ENCODE measurements at places on chromosomes 1 and 21.

DNA sequence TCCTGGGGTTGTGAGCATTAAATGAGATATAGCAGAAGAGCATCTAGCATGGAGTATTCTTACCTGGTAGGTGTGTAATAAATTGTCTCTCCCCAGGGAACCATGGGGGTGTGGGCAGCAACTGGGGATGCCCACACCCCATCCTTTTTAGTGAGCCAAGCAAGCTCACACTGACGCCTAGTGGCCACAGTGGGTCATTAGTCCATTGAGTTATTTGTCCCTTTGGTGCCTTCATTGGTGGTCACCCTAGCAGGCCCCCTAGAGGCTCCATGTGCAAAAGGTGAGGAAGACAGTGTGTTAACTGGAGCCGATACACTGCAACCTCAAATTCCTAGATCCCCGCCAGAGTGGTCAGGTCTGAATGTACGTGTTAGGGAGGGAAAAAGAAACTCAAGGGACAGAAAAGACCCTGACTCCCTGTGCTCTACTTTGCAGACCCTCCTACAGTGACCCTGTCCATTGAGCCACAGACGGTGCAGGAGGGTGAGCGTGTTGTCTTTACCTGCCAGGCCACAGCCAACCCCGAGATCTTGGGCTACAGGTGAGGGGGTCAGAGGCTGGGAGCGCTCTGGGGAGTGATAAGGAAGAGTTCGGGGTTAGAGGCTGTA is 93.3 kb upstream of the CD1D start:
- peak; percentile 63 for DNase-seq

DNA sequence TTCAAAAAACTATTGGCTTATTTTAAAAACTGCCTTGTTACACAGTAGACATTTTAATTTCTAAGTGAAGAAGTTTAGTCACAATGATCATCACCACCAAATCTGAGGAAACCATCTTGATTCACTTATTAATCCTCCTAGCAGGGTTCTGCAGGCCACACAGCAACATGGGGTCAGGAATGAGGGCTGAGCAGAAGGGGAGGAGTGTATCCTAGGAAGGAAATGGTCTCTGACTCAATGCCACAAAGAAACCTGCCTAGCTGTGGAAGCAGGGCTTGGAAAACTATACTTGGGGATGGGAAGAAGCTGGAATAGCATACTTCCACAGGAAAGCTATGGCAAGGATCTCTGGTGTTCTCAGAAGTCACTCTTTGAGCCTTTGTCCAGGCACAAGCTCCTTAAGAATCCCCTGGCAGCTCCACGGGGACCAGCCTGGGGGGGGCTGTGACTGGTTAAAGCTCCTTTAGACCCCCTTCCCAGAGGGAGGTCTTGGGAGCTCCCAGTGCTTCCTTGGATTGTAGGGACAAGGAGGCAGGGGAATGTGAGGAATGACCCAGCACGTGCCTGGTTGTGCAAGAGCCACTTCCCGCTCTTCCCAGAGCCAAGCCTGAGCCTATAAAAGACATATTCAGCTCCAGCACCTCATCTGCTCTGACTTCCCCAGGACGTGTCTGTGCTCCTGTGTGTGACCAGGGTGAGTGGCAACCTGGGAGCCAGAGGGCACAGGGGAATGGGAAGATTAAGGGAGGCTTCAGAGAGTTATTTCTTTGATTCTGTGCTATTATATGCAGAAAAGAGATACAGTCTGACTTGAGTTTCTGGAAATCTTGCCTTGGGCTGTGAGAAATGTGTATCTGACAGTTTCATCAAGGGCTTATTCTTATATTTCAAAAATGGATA is at the start of gene LCE2A:
LCE2A (plus strand) TSS at position 645 of the 900 bp plus-strand sequence. CDS start 557 bp downstream, outside the sequence.
- DNase-seq, result peak; percentile 36

GRCh38 chr21:35573472-35574374 is 486.6 kb downstream of the SETD4 start:
- no peak for DNase-seq

DNA sequence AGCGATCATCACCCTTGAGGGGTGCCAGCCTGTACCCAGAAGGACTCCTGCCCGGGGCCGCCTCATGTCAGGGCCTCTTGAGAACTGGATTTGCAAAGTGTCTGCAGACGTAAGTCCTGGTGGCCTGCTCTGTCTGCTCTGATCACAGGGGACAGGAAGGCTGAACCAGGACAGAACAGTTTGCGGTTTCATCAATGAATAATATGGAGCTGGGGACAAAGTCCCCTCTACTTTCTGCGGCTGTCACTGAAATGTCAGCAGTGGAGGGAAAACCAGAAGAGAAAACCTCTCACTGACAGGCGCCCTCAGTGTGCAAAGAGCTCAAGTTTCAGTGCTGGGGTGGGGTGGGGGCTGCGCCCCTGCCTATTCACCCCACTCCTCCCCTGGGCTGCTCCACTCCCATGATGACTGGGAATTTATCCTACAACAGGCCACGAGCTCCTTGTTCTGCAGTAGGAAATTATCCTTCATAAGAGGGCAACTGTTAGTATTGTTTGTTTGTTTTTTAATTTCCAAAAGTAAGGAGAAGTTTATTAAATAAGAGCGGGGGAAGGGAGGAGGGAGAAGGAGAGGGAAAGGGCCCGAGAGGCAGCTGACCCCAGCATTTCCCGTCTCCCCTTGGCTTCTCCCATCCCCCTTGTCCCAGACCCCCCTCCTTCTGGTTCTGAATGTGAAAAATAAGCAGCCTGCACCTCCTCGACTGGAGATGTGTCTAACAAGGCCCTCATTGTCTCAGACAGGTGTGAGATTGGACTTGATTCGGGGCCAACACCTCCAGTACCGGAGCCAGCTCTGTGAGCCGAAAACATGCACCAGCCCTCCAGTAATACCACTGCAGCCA is 149.2 kb downstream of the CLIC6 start:
- DNase-seq, result no peak

GRCh38 chr1:47709872-47710231 is 272.0 kb downstream of the FOXD2 start:
- no peak for DNase-seq

DNA sequence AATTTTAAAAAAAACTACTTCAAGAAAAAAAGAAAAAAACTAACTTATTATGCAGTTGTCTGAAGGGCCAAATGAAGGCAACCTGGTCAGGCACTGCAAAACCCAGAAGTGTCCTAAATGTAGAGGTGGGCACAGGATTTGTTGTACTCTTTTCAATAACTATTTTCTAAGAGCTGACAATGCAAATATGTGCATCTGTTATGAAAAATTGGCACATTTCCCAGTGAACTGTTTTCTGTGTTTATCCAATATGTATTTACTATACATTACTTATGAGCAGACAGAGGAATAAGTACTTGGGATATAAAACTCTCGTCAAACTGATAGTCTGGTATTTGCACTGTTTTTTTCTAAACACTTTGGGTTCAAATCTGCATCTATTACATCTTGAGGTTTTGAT is 188.0 kb upstream of the C21orf91 start:
- no peak for DNase-seq

DNA sequence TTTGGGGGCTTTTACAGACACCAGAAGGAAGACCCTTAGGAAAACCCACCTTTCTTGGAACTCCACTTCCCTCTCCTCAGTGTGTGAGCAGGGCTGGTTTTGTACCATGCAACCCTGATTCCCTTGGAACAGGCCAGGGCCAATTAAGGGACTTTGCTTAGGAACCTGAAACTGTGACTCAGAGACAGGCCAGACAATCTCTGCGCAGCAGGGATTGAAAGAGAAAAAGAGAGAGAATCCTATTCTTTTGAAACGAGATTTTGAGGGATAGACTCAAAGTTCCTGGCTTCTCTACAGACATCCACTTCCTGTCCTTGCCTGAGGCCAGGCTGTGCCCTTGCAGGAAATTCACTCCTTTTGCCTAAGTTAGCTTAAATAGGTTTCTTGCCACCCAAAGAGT is 23.1 kb upstream of the C1orf198 start:
- DNase-seq, result no peak

DNA sequence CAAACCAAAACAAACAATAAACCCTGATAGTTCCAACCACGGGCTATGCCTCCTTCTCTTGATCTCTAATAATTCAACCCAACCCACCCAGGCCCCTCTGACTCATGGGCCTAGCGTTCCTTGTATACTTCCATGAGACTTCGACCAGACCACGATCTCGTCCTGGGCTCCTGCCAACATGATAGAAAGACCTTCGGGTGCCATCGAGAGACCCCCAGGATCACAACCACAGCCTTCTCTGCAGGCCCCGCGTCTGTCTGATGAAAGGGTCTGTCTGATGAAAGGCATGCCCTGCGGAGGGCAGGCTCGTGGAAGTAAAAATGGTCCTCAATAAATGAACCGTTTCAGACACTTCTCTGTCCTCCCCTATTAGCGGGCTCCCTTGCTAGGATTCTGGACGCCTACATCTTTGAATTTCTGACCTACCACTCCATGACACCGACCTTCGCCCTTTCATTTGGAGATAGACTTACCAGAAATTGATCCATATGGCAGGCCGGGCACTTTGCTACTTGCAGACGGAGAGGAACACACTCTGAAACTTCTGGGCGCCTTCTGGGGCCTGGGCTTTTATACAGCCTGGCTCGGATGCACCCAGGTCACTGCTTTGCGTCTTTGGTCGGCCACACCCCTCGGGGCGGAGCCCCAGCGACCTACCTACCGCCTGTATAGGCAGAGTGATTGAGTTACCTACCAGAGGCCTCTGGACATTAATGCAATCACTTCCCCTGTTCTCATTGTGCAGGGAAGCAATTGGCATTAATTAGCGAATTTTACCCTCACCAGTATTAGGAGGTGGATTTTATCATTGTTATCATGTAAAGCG is 5.3 kb upstream of the KLF18 start:
- DNase-seq, result no peak
